Activated CD4-positive, alpha-beta memory T cell treated with anti-CD3 and anti-CD28 coated beads, Interleukin-2, amount 10 ng/mL, durations not matched to agents 7 days and 5 days (primary cell): ENCODE measurements at places on chromosomes 7 and 10.

- DNase-seq, result no peak
Measured at GRCh38 chr7:159227433-159227832, 82.8 kb upstream of the VIPR2 start.

DNA sequence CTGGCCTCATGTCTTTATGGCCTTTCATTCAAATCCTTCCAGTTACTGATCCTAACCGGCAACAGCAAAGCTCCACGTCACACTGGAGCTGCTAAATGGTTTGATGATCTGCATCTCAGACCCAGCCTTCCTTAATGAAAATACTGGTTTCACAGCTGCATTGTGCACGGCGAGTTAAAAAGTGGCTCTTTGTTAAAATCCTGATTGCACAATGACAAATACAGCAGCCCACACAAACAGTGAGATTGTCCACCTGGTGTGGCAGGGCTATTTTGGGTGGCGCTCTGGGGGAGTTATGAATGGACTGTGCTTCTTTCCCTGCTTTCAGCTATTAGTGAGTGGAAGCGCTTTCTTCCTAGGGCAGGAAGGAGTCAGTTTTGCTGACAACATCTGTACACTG, 63.4 kb upstream of the C1QL3 start:
- DNase-seq, result no peak

DNA sequence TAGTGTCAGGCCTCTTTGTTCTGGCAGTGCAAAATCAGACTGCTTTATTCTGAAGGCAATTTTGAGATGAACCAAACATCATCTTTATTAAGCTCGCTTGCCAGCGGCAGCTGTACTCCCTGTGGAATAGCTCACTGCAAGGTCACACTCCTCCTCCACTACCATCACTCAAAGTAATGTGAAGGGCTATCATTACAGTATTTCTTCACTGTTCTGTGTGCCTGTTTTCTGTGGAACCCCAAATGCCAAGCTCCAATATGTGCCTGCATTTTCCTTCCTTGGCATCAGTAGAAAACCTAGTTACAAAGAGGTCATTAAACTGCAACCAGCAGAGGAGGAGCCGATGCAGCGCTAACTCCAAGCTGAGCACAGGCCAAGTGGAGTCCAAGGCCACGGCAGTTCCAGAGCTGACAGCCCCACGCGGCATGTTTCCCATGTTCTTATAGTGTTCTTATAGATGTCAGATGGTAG, 21.4 kb downstream of the BCCIP start:
- no peak for DNase-seq

DNA sequence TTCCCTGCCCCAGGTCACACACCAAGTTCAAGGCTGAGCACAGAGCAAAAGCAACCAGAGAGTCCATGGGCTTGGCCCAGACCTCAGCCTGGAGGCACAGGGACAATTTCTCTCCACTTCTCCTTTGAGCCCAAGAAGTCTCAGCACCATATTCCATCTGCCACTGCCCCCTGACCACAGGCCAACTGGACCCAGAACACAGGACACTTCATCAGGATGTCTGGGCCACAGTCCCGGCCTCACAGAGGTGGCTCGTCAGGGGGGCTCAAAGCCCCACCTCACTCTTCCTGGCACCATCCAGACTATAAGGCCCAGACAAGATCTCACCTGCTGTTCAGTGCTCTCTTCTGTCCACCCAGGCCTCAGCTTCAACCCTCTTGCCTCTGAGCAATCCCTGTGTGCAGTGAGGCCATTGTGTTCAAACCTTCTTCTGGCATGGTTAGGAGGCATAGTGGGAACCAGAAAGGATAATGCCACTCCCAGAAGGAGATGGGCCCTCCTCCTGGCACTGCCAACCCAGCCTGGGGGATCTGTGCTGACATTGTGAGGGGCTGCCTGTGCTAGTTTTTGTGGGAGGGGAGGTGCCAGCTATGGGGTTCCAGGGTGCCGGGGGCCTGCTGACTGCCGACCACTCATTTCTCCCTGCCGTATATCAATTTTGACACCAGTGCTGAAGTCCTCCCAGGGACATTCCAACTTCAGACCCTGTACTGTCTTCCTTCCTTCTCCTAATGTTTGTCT, 49.7 kb upstream of the ANTXRL start:
- no peak for DNase-seq

DNA sequence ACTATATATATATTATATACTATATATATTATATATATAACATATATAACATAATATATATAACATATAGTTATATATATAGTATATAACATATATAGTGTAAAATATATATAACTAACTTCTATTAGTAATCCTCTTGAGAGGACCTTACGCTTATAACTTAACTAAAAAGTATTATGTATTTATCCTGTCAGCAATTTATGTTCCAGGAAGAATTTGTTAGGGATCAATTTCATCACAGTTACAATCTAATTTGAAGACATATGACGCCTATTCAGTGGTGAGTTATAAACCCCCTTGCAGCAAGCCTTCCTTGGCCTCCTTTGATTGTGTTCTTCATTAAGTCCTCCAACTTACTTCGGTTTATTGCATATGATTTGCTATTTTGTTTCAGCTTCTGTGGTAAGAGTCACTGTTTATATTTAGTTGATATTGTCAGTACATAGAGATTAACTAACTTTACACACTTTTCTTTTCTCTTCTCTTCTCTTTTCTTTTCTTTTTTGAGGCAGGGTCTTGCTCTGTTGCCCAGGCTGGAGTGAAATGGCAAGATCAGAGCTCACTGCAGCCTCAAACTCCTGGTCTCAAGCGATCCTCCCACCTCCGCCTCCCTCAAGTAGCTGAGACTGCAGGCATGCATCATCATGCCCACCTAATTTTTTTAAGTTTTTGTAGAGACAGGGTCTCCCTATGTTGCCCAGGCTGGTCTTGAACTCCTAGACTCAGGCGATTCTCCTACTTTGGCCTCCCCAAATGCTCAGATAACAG, 59.7 kb downstream of the ANKRD61 start:
- DNase-seq, result no peak

DNA sequence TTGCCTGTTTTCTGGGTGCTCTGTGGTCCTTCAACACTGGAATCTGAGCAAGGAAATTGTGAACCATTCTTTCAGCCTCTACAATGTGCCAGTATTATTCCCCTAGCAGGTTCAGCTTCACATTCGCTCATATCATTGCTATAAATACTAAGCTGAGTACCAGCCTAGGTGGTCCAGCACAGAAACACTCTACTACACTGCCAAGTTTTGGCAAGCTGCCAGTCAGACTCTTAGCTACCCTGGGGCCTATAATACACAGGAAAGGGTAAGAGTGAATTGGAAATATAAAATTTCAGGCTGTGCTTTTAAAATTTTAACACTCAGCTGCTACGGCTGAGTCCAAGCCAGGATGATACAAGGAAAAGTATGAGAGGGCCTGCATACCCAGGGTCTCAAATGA, 49.9 kb upstream of the PPP1R3A start:
- no peak for DNase-seq

- no peak for DNase-seq
Measured at GRCh38 chr7:34036051-34036920, 130.9 kb downstream of the BMPER start.

GRCh38 chr10:6787718-6788117, 207.6 kb upstream of the PRKCQ start:
- no peak for DNase-seq

GRCh38 chr7:42720991-42721796, 190.7 kb downstream of the C7orf25 start:
- DNase-seq, result no peak

DNA sequence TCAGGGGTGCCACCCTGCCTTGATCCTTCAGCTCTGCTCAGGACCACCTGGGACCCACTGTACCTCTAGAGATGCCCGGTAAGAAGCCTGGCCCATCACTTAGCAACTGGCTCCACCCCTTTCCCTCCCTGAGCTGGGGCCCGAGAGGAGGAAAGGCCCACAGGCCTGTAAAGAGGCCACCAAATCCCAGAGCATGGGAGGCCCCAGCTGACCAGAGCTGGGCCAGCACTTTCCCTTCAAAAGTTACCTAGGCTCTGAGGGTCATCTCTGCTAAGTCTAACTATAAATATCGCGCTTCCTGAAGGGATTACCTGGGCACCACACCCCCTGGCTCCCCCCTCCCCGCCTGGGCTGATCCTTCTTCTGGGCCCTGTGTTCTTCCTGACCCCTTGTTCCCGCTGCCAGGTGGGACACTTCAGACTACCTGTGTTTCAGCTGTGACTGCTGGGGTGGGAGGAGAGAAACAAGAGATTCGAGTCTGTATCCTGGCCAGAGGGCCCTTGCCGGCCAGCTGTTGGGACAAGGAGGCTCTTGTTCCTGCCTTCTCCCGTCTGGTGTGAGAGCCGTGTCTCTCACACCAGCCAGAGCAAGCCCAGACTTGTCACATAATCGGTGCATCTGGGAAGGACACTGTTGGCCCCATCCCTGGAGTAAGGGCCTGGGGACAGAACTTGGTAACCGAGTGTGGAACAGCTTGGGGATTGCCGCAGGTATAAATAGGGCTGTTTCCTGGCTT, 22.8 kb upstream of the ANKRD2 start:
- DNase-seq, result no peak

DNA sequence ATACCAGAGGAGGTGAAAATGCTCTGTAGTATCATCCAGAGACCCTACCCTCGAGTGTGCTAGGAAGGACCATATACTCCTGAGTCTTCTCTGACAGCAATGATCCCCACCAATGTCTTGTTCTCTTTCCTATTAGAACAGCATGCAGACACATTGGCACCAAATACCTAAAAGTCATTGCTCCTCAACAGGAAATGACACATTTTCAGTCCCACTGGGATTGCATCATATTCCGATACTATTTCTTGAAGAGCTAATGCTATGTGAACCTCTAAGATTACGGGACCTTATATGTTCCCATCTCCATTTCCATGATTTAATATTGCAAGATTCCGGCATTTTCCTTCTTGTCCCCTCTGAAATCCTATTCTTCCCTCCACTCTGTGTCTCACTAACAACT, 177.4 kb downstream of the NRP1 start:
- no peak for DNase-seq

DNA sequence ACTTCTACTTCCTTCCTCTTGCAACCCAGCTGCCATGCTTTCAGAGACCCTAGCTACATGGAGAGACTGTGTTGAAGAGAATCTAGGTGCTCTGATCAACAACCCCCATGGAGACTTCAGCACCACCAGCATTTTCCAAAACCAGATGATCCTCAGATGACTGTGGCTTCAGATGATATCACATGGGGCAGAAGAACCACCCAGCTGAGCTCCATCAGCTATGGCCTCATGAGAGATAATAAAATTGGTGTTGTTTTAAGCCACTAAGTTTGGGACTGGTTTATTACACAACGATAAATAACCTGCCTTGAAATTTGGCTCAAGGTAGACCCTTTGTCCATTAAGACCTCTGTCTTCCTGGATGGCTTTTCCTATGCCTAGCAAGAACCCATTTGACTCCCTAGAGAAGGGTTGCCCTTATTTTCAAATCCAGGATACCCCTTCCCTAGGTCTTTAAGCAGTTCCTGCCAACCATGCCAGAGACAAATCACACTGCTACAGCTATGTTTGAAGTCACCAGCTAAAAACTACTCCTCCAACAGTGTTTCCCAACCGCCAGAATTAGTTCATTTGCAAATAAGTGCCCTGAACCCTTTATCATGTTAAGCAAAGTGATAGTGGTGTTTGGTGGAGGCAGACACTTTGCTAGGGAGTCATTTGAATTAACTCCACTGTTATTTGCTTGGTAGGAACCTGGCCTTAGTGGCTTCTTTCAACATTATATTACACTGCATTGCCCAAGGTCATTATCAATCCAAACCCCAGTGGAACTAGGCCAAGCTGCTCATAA, 136.9 kb upstream of the PALS2 start:
- DNase-seq, result no peak

- DNase-seq, result no peak
Measured at GRCh38 chr10:77619964-77620703, 17.5 kb downstream of the KCNMA1 start.

- no peak for DNase-seq
Measured at GRCh38 chr10:17771017-17771416, 19.0 kb downstream of the TMEM236 start.

DNA sequence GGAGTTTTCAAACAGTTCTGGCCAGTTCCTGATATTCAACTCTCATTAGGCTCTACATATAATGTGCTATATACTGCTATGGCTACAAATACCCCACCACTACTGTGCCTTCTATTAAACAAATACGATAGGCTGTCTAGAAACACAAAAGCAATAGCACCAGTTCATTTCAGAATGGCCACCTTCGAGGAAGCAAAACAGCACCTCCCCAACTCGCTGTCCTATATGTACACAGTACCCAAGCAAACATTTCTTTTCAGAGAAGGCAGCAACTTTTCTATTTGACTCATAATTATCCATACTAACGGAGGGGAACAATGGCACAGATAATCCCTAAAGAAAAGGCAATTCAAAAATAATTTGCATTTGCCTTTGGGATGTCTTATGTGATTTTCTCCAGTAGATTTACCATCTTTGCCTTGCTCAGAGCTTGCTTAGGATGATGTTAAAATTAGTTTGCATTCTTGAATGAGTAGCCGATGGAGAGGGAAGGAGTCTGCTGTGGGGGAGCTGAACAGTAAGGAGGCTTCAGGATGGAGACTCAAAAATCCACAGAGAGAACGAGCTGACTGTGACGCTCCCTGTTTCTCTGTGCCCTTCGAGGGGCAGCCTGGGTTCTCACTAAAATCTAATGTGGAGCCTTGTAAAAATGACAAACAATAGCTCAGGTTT, 218.7 kb downstream of the FANK1 start:
- DNase-seq, result no peak

GRCh38 chr10:101014230-101014884, 14.7 kb downstream of the LZTS2 start:
- peak; percentile 80 for DNase-seq

DNA sequence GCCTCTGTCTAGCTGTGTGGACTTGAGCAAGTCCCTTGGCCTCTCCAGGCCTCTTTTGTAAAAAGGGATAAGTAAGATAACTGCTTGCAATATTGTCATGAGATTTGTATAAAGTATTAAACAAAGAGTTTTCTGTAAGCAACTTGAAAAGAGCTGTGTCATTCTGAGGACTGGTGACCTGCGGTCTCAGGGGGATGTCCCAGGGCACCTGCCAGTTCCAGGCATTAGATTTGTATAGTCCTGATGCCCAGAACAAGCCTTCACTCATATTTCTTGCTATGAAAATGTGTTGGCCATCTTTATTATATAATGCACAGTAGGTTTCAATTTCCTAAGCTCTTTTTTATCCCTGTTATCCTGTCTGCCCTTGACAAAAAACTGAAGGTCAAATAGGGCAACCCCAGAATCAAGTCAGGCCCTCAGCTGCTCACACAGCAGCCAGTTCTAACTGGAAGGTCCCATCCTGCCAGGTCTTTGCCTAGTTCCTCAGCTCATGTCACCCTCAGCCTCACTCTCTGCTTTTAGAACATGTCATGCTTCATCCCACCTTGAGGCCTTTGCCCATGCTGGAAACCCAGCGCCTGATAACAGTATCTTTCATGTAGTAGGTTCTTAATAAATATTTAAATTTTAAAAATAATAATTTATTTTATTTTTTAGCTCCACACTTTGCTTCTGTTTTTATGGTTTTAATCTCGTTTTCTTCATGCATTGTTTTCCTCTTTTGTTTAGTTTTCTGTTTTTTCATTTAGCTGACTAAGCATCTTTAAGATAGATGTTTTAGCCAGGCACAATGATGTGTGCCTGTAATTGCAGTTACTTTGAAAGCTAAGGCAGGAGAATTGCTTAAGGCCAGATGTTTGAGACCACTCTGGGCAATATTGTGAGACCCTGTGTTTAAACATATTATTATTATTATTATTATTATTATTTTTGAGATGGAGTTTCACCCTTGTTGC, 87.5 kb upstream of the ZNF92 start:
- DNase-seq, result no peak

- DNase-seq, result no peak
Measured at GRCh38 chr7:120615703-120616102, 242.2 kb downstream of the TSPAN12 start.

- DNase-seq, result no peak
Measured at GRCh38 chr10:6470894-6471618, 109.0 kb downstream of the PRKCQ start.
